ENCODE measurements at places on chromosomes 13 and 19. TPM values are rescaled to one million over a fixed set of nuclear protein-coding genes. Genes with fewer than 3 reads are reported as not detected.

The ZNF813 gene
- total RNA-seq = 3.2 TPM

The TJP3 gene
- not detected for total RNA-seq

The CD79A gene
- 0.18 TPM for total RNA-seq

The NXNL1 gene
- total RNA-seq = not detected

The ZNF846 gene
- total RNA-seq = 7.9 TPM

The CEACAM4 gene
- total RNA-seq = not detected

The ARRDC2 gene
- total RNA-seq = 7.3 TPM

The DBP gene
- total RNA-seq = 4.5 TPM

DNA sequence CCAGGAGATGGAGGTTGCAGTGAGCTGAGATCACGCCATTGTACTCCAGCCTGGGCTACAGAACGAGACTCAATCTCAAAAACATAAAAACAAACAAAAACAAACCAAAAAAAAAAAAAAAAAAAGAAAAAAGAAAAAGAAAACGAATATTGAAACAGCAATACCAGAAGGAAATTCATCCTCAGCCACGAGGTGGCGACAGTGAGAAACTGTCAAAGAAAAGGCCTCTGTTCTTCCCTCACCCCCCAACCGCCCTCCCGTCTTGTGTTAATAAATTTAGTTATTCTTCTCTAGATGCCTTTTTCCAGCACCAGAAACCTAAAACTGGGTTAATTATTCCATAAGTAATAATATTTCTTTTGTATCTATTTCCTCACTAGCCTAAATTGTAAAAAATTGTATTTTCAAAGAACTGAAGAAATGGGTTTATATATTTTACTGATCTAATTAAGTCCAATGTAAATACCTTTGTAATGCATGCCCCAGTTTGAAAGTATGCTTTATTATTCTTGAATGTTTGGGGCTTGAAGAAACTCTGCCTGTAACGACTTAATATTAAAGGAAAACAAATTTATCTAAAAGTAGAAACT is 38.6 kb downstream of the LIG4 start:
- DNase-seq = no peak

- DNase-seq = no peak
Observed at GRCh38 chr19:7657131-7657751, 11.6 kb upstream of the RETN start.

DNA sequence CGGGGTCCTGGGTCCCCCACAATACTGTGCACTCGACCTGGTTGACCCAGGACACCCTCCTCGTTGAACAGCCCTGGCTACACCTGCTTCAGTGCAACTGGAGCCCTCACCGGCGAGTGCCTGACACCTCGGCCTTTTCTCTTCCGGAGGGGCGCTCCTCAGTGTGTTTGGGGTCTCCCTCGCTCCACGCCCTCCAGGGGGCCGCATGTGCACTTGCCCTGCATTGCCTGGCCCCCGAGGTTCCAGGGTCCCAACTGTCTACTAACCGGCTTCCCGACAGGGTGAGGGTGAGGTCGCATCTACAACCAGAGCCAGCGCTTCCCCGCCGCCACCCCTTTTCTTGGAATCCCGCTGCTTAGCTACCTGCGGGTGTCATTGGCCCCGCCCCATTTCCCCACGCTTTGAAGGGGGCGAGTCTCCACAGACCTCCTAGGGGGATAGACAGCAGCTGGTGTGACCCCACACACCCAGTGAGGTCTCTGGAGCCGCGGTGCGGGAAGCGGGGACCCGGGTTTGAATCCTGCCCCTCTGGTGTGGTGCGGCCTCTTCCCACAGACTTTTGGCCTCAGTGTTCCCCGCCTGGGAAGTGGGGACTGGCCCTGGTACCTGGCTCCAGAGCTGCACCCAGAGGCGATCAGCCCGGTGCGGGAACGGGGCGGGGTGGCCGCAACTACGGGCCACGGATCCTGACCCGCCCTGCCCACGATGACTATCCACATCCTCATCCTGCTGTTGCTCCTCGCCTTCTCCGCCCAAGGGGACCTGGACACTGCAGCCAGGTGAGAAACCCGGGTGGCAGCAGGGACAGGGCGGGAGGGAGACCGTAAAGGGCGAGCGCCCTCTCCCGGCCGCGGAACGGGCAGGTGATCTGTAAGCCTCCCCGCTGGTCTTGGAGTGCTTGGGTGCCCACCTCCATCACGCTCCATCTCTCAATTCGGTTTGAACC is at the start of gene ADM5:
Gene ADM5, plus strand, starts transcription at position 462 of the 946 bp plus-strand sequence. Its CDS starts 244 bp downstream, at position 706.
- DNase-seq = no peak

GRCh38 chr13:70108356-70109105 is at the start of gene KLHL1:
TSS of gene KLHL1 (minus strand) at chr13:70108452. CDS start at chr13:70107699, 753 bp downstream.
- no peak for DNase-seq

DNA sequence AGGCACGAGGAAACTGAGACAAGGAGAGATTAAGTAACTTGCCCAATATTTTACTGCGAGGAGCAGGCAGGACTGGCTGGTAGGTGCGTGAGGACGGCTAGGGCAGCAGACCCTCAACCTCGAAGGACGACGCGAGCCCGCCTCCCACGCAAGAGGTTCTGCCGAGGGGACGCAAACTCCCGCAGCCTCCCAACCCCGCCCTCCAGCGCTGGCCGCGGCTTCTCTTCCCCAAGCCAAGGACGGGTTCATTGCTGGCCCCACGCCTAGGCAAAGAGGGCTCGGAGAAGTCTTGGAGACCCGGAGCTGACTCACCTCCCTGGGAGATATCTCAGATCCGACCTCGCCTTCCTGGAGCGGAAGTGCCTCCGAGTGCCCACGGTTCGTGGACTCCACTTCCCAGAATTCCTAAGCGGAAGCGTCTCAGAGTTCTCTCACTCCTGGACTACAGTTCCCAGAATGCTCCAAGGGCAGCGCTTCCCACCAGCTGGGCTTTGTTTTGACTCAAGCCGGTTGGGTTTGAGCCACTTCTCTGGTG is at the start of gene ZNF235:
Gene ZNF235, minus strand, starts transcription at position 367 of the 535 bp plus-strand sequence. CDS start 1,621 bp downstream, outside the sequence.
- peak; percentile 96 for DNase-seq

- DNase-seq = no peak
Observed at GRCh38 chr13:69856331-69856730, 251.3 kb upstream of the ATXN8OS start.

DNA sequence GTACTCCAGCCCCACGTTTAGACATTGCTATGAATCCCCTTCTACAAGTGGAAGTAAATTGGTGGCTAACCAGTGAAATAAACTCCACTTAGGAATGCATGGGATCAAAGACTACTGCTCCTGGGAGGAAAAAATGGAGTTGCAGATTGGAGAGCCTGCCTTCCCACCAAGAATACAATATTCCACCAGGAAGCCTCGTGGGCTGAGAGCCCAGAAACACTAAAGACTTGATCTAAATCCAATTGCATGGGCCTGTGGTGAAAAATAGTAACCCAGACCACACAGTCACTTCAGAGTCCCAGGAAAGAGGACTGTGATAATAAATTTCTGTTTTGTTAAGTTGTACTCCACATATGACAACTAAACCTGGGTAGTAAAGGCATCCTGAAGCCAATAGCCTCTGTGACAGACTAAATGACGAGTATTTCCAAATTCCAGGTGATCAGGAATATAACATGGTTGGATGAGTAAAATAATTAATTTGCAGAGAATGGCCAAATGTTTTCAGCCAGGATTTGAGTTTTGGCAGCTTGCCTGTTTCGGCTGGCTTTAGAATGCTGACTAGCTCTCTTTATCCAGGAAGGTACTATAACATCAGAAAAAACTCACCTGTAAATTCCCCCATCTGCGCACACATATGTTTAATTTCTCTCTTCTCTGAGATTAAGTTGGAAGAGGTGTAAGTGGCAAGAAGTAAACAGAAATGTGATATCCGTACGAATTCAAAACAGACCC is 480.3 kb downstream of the LIG4 start:
- no peak for DNase-seq
